Activated CD8-positive, alpha-beta memory T cell treated with anti-CD3 and anti-CD28 coated beads, Interleukin-2, amount 10 ng/mL, durations not matched to agents 7 days and 5 days (primary cell): ENCODE measurements at places on chromosomes 7 and 10. TPM values are rescaled to one million over a fixed set of nuclear protein-coding genes. Genes with fewer than 3 reads are reported as not detected.

Gene SUN3
- total RNA-seq: not detected

Gene GALNT11
- 20.8 TPM for total RNA-seq

Gene TAS2R4
- total RNA-seq: 0.49 TPM

GRCh38 chr7:107186240-107186639 lies 17.4 kb downstream of the HBP1 start:
- DNase-seq: no peak

DNA sequence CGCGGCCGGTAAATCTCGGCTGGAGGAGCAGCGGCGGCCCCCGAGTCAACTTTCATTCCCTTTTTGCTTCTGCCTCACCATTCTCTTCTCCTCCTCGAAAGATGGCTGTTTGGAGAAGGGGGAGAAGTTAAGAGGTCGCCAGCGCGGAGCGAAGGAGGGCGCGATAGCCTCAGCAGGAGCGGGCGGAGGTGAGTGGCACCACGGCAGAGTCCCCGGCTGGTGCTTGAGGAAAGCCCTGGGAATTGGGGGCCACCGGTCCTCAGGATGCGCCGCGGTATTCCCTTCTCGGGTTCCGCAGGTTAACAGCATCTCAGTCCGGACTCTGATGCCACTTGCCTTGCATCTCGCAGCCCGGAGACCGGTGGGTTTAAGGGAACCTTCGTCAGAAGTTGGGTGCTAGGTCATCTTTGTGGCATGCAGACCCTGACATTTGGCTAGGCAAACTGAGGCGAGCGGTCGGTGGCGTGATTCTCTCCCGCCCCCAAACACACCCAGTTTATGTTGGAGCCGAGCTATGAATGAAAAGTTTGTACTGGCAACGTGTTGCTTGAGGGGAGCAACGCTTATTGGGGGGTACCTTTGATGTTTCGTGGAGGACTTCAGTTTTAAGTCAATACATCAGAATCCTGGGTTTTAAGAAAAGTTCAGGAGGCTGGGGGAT lies 59.5 kb upstream of the PRPS1L1 start:
- DNase-seq: no peak

- DNase-seq: no peak
Observed at GRCh38 chr10:60877061-60877776, 66.8 kb downstream of the RHOBTB1 start.

DNA sequence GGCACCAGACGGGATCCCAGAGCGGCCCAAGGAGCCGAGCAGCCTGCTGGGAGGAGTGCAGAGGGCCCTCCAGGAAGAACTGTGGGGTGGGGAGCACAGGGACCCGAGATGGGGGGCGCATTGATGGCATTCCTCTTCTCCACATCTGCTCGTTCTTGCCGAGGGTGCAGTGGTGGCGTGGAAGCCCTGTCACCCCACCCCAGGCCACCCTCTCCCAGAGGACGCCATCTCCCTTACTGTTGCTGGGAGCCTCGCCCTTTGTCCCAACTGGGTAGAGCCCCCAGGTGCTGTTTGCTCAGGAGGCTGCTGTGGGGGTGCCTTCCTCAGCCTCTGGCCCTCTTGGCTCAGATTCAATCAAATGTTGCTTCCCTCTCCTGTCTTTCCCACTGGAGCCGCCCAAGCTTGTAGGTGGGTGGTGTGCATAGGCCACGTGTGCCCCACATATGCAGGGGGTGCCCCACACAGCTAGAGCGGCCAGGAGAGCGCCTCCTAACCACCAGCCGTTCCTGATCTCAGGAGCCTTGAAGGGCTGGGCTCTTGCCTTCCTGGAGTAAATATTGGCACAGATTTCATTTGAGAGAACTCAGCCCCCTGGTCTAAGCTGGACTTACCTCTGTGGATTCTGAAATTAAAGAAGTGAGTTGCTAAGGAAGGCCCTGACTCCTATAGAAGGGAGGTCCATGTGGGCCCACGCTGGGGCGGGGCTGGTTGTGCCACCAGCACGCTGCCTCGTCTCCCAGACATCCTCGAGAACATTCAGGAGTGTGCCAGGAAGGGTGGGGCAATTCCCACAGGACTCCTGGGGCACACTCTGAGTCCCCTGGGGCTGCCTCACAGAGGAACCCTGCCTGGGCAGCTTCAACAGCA lies 39.2 kb downstream of the ZNF467 start:
- DNase-seq: no peak
